ENCODE measurements at places on chromosomes 11 and 22. TPM values are rescaled to one million over a fixed set of nuclear protein-coding genes. Genes with fewer than 3 reads are reported as not detected.

- no peak overlapping the region for H3K4me3 ChIP-seq
- no peak for DNase-seq
- no peaks in the 10 kb centered on the region for H3K4me1 ChIP-seq
- no peaks in the 10 kb centered on the region for H3K27me3 ChIP-seq
- no peaks in the 10 kb centered on the region for H3K36me3 ChIP-seq
Observed at GRCh38 chr22:37439347-37439746, 12.1 kb upstream of the ELFN2 start.

GRCh38 chr22:27987557-27987956 is 68.5 kb upstream of the PITPNB start:
- H3K27me3 ChIP-seq: no peaks in the 10 kb centered on the region
- 0 out of 2 replicates have a peak overlapping the region, but pooled peaks have one; percentile 55 for H3K27ac ChIP-seq
- H3K36me3 ChIP-seq: no peaks in the 10 kb centered on the region
- no peak overlapping the region for H3K4me3 ChIP-seq
- peaks cover 10% of the 10 kb centered on the region for H3K4me1 ChIP-seq

DNA sequence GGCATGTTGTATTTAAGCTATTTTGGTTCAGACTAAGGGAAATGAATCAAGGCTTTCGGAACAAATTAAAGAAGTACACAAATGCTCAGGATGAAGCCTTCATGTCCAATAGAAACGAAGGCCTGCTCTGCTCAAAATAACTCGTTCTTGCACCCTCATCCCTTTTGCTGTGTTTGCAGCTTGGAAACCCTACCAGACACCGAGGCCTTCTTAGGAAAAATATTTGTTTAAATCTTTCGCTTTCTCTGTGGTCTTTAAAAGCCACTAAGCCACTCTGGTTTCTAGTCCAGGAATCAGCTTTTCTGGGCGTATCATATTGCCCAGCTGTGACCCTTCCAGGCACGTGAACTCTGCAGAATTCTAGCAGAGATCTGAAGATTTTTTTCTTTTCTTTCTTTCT is 60.9 kb upstream of the HSPA8 start:
- no peak overlapping the region for H3K27ac ChIP-seq
- H3K27me3 ChIP-seq: no peaks in the 10 kb centered on the region
- DNase-seq: no peak
- no peaks in the 10 kb centered on the region for H3K36me3 ChIP-seq

GRCh38 chr11:17807034-17807433 is 72.5 kb downstream of the KCNC1 start:
- H3K4me3 ChIP-seq: no peak overlapping the region
- DNase-seq: no peak
- H3K27ac ChIP-seq: no peak overlapping the region

Gene CHRM1
- total RNA-seq: 0.14 TPM

Gene ARHGAP20
- 0.54 TPM for total RNA-seq

Gene E2F8
- total RNA-seq: 10.6 TPM

Gene HEPHL1
- 0.07 TPM for total RNA-seq

GRCh38 chr22:28373831-28374230 is 305.8 kb downstream of the TTC28 start:
- DNase-seq: no peak
- no peaks in the 10 kb centered on the region for H3K27me3 ChIP-seq
- no peaks in the 10 kb centered on the region for H3K4me1 ChIP-seq
- no peak overlapping the region for H3K4me3 ChIP-seq
- H3K27ac ChIP-seq: no peak overlapping the region

Gene STK33
- total RNA-seq: 25.2 TPM

Gene OTOG
- total RNA-seq: 0.78 TPM

DNA sequence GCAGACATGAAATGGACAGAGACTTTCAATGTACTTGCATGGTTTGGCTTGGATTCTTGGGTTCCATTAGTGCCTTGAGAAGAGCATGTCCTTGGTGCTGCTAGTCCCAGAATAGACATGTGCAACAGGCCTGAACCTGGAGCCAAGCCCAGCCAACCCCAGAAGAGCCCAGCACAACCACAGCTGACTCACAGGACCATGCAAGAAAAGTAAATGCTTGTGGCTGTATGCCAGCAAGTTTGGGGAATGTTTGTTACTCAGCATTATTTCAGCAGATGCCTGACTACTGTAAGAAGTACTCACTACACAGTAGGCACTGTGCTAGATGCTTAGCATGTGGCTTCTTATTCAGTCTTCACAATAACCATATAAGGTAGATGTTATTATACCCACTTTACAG is 39.2 kb upstream of the HMGXB4 start:
- H3K27ac ChIP-seq: no peak overlapping the region
- no peaks in the 10 kb centered on the region for H3K27me3 ChIP-seq
- H3K4me1 ChIP-seq: no peaks in the 10 kb centered on the region
- no peak overlapping the region for H3K4me3 ChIP-seq
- DNase-seq: no peak
- H3K36me3 ChIP-seq: no peaks in the 10 kb centered on the region

Gene DNAJB7
- total RNA-seq: not detected

GRCh38 chr11:10774811-10775210 is 23.8 kb downstream of the CTR9 start:
- peaks cover 32% of the 10 kb centered on the region for H3K36me3 ChIP-seq
- H3K4me1 ChIP-seq: no peaks in the 10 kb centered on the region
- no peaks in the 10 kb centered on the region for H3K27me3 ChIP-seq
